Endothelial cell (in vitro differentiated cells): ENCODE measurements at places on chromosomes 4 and X. TPM values are rescaled to one million over a fixed set of nuclear protein-coding genes. Genes with fewer than 3 reads are reported as not detected.

DNA sequence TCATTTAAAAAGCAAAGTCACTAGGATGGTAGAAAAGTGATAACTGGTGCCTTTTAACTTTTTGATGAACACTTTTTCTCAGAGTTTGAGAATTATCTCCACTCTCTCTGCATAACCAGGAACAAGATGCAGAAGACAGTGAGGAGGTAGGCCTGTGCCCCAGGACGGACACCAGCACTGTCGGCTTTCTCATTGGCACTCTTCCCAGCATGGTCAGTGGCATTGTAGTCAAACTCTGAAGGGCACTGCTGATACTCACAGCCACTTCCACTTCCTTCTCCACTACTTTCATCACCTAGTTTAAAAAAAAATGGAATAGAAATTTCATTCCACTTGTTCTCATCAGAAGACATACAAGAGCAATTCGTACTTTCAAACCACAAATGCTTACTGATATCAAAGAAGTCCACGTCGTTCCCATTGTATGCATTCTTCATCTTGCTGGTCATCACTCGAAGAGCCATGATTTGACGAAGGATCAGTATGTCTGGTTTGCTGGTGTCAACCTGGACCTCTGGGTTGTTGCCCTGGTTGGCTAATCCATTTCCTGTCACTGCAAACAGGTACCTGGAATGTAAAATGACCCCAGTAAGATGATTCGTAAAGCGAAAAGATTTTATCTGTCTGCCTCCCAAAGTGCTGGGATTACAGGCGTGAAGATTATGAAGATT lies 84.8 kb upstream of the TFDP3 start:
- no peak for DNase-seq

GRCh38 chr4:86967798-86968197 lies 33.0 kb downstream of the AFF1 start:
- no peak for DNase-seq

DNA sequence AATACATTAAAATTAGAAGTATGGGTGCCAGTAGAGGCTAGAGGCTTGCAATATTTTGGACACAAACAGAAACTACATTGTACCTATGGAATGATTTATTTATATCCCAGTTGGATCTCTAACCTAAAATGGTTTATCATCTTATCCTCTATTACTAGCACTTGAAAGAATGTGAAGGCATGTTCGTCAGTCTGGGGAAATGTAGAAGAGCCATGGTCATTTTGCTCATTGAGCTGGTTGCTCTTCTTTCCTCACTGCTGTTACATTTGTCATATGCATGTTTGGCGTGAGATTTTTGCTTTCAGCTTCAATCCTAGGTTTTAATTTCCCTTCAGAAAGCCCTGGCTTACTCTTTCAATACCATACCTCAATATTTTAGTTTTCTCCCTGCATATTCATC lies 82.4 kb upstream of the MYOZ2 start:
- no peak for DNase-seq

DNA sequence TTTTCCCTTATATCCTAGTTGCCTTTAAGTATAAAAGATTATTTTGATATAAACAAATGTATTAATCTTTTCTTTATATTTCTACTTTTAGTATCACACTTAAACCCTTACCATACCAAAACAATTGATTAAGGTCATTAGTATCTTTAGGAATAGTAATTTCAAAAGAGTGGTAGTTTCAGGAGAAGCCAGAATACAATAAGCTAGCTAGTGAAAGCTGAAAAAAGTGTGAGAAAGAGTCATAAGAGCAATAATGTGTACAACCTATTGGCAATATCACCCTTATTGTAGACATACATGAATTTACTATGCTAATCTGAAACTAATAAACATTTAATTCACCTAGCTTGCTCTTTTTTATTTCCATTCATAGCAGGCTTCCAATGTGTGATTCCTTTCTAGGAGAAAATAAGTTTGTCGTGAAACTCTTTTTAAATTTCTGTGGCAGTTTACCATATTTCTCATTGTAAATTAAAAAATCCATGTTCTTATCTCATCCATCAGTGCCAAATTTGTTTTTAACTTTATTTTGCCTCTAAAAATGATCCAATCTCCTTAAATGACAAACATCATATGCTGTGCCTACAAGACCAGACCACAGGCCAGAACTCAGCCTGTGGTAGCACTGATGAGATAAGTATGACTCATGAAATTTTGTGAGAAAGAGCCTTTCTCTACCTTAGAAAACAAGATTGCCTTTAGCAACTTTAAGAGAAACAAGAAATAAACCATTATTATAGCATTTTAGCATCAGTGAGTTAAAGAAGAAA lies 8.1 kb downstream of the NEK1 start:
- no peak for DNase-seq

DNA sequence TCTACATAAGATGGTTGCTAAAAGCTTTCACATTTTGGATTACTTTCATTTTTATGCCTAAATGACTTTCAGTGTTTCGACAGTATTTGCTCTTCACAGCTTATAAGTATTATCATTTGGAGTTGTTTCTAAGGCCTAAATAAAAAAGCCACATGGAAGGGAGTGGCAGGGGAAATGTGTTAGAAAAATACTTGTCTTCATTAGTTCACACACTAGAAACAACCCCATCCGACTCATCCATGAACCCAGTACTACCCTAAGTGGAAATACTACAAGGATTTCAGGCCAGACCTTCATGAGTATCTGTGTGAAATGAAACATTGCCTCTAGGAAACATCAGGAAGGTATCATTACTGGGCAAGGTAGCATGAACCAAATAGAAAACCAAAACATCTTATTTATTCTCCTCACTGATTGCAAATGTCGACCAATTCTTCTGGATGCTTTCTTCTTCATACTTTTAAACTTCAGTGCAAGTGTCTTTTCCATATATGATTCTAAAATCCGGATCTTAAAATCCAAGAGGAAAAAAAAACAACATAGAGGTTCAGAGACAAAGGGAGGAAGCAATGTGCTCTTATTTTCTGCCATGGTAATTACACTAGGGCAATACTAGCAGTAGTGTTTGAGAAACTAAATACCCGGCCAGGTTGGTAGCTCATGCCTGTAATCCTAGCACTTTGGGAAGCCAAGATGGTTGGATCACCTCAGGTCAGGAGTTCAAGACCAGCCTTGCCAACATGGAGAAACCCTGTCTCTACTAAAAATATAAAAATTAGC lies 349.4 kb downstream of the ARHGAP24 start:
- DNase-seq = no peak

DNA sequence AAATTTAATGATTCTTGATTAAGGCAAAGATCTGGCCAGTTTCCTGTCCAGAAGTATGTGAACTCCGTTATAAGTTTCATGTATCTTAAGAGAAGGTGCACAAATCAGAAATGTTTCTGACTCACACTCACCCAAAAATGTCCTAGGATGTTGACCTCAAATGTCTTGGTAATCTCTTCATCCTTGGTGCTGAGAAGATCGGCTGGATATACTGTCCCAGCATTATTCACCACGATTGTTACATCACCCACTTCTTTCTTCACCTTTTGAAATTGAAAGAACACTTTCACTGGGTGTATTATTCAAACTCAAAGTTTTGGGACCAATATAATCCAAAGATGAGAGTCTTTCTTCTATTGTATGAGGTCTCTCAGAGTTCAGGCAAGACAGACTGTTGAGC lies 5.7 kb downstream of the HSD17B13 start:
- DNase-seq = no peak

GRCh38 chr4:55438314-55438713 lies 42.6 kb downstream of the TMEM165 start:
- no peak for DNase-seq

DNA sequence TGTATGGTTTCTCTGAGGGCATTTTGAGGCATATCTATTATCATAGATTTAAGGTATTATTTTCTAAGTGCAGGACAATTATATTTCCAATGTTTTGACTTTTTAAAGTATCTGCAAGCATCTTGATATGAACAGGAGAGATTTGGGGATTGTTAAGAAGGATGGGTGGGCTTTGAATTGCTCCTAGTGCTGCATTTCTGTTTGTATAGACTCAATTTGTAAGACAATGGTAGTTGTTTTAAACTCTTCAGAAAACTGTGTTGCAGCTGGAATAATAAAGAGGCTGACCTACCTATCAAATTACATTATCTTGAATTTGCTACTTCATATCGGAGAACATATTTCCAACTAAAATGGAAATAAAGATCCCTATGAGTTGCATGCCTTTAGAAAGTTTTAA lies 570.3 kb downstream of the ADGRL3 start:
- DNase-seq = no peak

- DNase-seq = no peak
Observed at GRCh38 chrX:20653070-20653469, 386.4 kb upstream of the RPS6KA3 start.

DNA sequence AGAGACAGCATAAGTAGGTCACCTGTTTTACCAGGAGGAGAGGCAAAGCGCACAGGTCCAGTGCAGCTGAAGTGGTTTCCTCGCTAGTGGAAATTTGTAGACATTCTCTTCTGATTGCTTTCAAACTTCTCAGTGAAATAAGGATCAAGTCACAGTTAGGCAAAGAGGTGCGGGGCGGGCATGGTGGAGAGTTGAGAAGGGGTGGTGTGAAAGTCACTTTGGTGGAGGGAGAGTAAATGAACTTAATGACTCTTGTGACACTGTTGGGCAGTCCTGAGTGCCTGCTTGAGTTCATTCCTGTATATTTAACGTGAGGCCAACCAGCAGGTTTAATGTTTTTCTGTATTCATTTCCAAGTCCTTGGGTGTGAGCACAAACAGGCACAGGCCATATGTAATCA lies 235.6 kb downstream of the TRIML1 start:
- DNase-seq = no peak

- no peak for DNase-seq
Observed at GRCh38 chr4:154010371-154010770, 221.5 kb upstream of the SFRP2 start.

GRCh38 chr4:145891958-145892357 lies 46.7 kb downstream of the ZNF827 start:
- DNase-seq = peak; percentile 9

DNA sequence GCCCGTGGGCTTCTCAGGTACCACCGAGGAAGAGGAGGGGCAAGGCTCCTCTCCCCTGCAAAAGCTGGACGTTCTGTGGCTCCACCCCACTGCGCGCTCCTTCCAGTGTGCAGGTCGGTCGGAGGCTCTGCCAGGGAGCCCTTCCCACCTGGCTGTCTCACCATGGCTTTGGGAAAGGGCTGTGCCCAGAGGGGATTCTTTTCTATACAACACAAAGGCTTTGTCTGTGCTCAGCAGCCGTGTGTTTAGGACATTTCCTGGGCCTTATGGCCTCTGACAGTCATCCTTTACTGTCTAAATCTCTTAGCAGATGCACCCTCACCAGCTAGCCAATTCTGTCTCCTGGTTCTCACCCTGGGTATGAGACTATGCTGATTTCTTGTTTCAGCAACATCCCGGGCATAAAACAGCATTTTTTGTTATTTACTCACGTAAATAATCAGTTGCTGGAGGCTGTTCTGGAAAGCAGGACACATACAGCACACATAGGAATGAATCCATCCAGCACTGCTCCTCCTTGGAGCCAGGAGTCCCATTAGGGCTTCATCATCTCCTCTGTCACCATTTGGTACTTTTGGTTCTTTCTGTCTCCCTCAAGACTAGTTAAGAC lies 20.4 kb upstream of the ATXN3L start:
- no peak for DNase-seq

DNA sequence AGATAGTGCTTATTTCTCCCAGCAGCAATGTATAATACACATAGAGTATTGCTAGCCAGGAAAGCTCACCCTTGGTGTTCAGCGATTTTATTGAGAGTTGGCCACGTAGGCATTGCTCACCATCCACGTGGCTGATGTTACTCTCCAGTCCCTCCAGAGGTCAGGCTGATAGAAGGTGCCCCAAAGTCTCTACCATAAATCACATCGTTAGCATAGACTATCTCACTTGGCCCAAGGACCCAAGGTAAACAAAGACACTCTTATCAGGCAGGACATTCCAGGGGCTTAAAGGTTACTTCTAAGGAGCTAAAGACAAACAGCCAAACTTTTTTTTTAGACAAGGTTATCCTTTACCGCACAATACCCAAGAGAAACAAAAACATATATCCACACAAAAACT lies 30.3 kb upstream of the RGN start:
- no peak for DNase-seq

TBC1D25 gene
- 12.5 TPM for total RNA-seq

HTR2C gene
- total RNA-seq = 0.10 TPM

TRPC5OS gene
- total RNA-seq = not detected

CXorf51B gene
- not detected for total RNA-seq

NLGN4X gene
- 51.3 TPM for total RNA-seq
